ENCODE measurements at places on chromosomes 4 and X. TPM values are rescaled to one million over a fixed set of nuclear protein-coding genes. Genes with fewer than 3 reads are reported as not detected.

DNA sequence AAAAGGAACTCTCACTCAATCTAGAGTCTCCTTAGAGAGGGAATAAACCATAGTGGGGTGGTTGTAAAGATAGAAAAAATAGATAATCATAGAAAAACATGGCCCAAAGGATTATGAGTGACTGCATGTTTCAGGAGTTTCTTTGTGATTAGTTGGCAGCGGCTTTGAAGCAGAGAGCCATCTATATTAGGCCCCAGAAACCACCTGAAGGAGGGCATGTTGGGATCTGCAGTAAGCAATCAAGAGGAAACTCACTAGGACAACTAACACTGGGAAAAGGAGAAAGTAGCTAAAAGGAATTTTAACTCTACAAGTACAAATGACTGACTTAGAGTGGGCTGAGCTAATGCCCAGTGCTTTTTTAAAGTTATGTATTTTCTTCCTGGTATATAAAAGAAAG lies 269.2 kb upstream of the NRK start:
- DNase-seq: no peak

DNA sequence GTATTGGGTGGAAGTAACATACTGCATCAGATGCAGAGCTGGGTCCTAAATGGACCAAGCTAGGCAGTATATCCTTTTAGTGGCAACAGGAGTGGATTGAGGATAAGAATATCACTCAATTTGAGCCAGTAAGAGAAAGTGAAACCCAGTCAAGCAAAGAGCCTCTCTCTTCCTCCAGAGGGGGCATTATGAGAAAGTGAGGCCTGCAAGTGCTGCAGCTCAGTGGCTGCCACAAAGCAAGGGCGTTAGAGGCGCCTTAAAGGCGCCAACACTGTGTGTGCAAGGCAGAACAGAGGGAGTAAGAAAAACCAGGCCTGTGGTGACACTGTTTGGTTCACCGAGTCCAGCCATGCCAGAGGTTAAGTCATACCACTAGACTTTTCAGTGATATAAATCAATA lies 17.5 kb downstream of the STX18 start:
- no peak for DNase-seq

DNA sequence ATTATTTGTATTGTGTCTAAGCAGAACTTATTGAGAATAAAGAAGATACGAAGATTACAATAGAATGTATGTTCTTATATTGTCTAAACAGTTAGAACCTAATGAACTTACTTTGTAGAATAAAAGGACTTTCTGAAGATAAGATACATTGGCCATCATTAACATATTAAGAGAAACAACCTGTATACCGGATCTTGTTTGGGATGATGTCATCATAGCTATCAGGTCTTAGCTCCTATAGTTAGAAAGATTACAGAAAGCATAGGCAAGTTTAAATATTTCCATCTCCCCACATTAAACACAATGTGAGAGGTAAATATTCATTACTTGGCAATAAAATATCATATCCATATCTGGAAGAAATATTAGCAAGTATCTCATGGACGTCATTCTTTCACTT lies 282.3 kb downstream of the PACRGL start:
- DNase-seq: no peak

DNA sequence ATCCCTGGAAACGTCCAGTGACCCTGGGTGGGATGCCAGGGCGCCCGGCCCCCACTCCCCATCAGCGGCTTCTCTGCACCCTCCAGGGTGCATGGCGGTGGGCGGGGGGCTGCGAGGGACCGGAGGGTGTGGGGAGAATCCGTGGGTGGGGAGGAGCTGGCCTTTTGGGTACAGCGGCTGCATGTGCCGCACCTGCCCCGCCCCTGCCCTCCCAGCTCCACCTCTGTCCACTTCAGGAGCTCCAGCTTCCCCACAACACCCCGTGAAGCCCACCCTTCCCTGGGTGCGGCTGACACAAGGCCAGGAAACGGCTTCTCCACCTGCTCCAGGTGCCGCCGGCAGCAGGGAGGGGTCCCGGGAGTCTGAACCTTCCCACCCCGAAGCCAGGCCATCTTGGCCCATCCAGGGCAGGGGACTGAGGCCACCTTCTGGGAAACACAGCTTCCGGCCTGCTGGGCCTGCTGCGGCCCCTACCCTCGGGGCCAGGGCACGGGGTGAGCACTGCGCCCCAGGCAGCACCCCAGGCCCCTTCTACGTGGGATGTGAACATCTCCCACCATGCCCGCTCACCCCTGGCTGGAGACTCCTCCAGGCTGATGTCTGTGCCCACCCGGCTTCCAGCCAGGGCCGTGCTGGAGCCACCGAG lies 34.6 kb downstream of the CPLX1 start:
- DNase-seq: no peak

Gene SOD3
- total RNA-seq: 49.2 TPM

GRCh38 chrX:104668550-104668949 lies 102.6 kb downstream of the IL1RAPL2 start:
- no peak for DNase-seq

Gene MAGEC2
- not detected for total RNA-seq

- no peak for DNase-seq
These were observed 30.6 kb upstream of the GTPBP6 start for GRCh38 chrX:349196-349595.

DNA sequence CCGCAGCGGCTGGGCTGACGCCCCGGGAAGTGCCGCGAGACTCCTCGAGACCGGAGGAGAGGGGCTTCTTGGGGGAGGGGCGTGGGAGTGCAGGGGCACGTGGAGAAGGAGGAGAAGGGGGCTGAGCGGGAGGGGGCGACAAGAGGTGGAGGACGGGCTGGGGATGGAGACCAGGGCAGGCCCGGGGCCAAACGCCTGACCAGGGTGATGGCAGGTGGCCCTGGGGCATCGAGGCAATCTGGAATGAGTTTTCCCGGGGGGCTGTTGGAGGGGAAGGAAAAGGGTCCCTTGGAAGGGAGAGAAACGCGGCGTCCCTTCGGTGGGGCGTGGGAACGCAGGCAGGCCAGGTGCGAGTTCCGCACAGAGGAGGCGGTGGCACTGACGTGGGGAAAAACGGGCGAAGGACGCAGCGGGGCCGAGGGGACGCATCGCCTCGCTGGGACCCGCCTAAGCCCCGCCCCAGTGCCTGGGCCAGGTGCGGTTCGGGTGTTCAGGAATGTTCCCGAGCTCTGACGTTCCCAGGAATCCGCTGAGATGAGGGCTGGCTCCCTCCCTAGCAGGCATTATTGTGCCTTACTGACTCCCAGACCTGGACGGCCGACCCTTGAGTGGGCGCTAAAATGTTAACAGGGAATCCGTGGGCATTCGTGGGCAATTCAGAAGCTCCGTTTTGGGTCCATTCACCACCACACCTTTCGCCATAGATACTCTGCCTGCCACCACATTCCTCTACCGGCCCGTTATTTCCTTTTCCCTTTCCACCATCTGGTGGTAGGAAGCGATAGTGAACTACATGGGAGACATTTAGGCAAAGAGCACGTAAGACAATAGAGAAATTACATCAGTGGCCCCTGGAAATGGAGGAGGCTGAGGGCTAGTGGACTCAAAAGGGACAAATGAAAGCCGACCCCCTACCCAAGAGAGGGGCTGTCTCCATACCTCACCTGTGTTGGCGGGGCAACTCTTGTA lies 795 bp upstream of the SH3KBP1 start:
- peak; percentile 35 for DNase-seq

GRCh38 chrX:11648705-11649519 lies 16.8 kb downstream of the ARHGAP6 start:
- no peak for DNase-seq

Gene SHROOM4
- 7.9 TPM for total RNA-seq

GRCh38 chr4:10089346-10089745 lies 27.3 kb downstream of the WDR1 start:
- no peak for DNase-seq
